Mesendoderm (in vitro differentiated cells): ENCODE measurements at places on chromosomes 6 and 20.

GRCh38 chr6:109383438-109383940 is 1.2 kb upstream of the CD164 start:
- no peak overlapping the region for H3K4me3 ChIP-seq
- no peak overlapping the region for H3K27ac ChIP-seq
- peaks cover 2% of the 10 kb centered on the region for H3K4me1 ChIP-seq
- H3K27me3 ChIP-seq = no peaks in the 10 kb centered on the region

- DNase-seq = no peak
- no peaks in the 10 kb centered on the region for H3K27me3 ChIP-seq
- H3K4me1 ChIP-seq = no peaks in the 10 kb centered on the region
- H3K36me3 ChIP-seq = peaks cover 27% of the 10 kb centered on the region
- no peak overlapping the region for H3K4me3 ChIP-seq
- H3K27ac ChIP-seq = no peak overlapping the region
These were observed 7.7 kb downstream of the BRPF3 start for GRCh38 chr6:36204068-36204753.

DNA sequence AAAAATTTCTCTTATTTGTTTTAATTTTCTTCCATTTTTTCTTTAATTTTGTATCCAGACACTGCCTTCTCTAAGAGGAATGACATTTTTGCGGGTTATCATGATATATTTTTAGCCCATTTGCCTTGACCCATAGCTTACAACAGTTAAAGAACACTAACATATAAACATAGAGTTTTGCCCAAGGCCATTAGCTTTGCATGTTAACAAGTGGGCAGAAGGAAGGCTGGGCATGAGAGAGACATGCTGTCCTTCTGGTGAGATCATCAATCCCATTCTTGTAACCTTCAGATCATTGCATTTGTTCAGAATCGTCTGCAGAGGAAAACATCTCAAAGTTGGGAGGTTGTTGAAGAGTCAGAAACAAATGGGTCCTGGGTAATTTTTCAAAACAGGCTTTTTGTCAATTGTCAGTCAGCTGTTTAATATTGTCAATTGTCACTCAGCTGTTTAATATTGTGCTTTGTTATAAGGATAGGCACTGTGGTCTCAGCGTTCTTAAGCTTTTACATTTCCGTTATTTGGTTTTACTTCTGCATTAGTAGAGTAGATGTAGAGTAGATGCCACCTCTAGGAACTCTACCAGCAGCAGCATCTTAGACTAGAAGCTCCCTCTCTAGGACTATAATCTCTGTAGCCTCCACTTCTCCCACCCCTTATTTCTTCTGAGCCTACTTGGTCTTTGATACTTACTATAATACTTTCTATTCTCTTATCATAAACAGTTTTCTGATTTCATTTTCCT is 243.1 kb downstream of the ESR1 start:
- H3K4me1 ChIP-seq = no peaks in the 10 kb centered on the region
- H3K27ac ChIP-seq = no peak overlapping the region
- no peaks in the 10 kb centered on the region for H3K27me3 ChIP-seq
- no peak overlapping the region for H3K4me3 ChIP-seq
- H3K36me3 ChIP-seq = no peaks in the 10 kb centered on the region

GRCh38 chr20:19047040-19047950 is 165.1 kb upstream of the SLC24A3 start:
- DNase-seq = no peak
- no peaks in the 10 kb centered on the region for H3K27me3 ChIP-seq
- H3K4me3 ChIP-seq = no peak overlapping the region
- peaks cover 3% of the 10 kb centered on the region for H3K4me1 ChIP-seq
- H3K27ac ChIP-seq = no peak overlapping the region
- no peaks in the 10 kb centered on the region for H3K36me3 ChIP-seq
